ENCODE measurements at places on chromosomes 1 and 21.

DNA sequence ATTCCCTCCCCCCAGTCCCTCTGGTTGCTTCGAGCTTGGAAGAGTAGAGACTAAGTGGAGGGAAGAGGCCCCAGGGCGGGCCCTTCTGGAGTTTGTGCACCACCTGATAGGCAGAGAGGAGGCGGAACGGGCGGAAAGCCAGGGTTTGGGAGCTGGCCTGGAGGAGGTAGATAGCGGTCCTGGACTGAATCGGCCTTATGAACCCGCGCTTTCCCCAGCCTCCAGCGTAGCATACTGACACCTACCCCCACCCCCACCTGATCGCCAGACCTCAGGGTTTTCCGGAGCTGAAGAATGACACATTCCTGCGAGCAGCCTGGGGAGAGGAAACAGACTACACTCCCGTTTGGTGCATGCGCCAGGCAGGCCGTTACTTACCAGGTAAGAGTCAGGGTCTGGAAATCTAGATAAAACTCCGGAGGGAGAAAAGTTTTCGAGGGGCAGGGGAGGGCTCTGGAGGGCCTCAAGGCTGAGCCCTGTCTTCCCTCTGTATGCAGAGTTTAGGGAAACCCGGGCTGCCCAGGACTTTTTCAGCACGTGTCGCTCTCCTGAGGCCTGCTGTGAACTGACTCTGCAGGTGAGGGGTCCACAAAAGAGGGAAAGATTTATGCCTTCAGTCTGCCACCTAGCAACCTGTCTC, 705 bp downstream of the UROD start:
- no peak for DNase-seq

- no peak for DNase-seq
Measured at GRCh38 chr1:158445376-158445775, 16.3 kb upstream of the OR10K1 start.

- DNase-seq, result no peak
Measured at GRCh38 chr1:108053270-108054013, 88.5 kb upstream of the VAV3 start.

GRCh38 chr1:205809469-205809868, 3.5 kb downstream of the SLC41A1 start:
- no peak for DNase-seq

DNA sequence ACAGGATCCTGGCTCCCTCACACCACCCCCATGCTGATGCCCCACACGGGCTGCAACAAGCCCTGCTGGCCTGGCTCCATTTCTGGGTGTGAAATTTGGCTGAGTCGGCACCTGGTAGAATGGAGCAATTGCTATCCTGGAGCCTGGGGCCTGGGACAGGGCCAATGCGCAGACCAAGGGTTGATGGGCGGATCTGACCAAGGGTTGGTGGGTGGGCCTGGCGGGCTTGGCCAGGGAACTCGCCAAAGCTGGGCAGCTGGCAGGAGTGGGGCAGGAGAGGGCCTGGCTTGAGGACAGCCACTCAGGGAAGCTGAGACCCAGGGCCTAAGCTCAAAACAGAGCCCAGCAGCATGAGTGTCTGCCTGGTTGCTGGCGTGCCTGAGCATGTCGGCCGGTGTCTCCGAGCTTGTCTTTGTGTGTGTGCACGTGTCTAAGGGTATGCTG, 70.9 kb upstream of the POU3F1 start:
- no peak for DNase-seq

DNA sequence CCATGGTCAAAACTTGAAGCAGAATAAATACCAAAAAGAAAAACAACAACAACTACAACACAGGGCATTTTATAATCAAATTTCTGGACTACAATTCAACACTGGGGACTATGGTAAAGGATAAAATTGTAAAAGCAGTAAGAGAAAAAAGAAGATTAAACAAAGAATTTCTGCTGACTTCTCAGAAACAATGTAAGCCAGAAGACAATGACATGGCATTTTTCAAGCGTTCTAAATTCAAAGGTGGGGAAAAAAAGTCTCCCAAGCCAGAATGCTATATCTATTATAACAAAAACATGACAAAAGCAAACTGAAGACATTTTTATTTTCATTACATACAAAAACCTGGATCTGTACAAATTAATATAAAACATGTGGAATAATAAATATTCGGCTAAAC, 433.1 kb downstream of the NPHP4 start:
- DNase-seq, result no peak

DNA sequence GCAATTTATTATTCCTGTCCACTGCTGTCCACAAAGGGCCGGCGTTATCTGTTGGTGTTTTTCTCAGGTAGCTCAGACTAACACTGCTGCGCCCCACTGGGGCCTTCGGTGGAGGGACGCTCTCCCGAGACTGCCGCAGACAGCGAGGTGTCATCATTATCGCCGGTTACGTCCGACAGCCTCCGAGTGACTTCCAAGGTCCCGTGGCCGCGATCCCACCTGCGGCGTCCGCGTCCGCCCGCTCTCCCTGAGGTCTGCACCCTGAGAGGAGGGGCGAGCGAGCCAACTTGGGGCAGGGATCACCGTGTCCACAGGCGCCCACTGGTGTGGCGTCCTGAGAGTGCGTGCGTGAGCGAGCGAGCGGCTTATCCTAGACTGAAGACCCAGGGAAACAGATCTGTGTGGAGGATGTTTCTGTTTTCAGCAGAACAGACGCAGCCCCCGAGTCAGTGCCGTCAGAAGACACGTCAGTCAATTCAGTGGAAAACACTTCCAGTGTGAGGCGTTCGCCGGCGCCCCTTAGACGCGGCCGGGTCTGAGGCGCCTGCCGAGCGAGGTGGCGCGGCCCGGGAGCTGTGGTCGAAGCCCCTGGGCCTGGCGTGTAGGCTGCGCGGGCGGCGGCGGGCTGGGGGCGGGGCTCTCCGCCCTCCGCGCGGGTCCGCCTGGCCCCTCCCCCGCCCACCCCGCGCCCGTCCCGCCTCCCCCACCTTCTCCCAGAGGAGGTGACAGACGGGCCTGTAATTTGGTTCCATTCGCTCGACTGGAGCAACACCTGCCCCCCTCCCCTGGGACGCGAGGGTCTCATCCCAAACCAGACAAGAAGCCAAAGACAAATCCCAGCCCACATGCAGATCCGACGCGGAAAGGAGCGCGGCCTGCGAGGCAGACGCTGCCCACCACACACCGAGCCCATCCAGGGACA, 12.6 kb downstream of the NHLH2 start:
- DNase-seq, result no peak

- DNase-seq, result no peak
Measured at GRCh38 chr1:53336146-53336545, 8.3 kb upstream of the LRP8 start.

- no peak for DNase-seq
Measured at GRCh38 chr1:21598904-21599303, 70.3 kb downstream of the RAP1GAP start.

DNA sequence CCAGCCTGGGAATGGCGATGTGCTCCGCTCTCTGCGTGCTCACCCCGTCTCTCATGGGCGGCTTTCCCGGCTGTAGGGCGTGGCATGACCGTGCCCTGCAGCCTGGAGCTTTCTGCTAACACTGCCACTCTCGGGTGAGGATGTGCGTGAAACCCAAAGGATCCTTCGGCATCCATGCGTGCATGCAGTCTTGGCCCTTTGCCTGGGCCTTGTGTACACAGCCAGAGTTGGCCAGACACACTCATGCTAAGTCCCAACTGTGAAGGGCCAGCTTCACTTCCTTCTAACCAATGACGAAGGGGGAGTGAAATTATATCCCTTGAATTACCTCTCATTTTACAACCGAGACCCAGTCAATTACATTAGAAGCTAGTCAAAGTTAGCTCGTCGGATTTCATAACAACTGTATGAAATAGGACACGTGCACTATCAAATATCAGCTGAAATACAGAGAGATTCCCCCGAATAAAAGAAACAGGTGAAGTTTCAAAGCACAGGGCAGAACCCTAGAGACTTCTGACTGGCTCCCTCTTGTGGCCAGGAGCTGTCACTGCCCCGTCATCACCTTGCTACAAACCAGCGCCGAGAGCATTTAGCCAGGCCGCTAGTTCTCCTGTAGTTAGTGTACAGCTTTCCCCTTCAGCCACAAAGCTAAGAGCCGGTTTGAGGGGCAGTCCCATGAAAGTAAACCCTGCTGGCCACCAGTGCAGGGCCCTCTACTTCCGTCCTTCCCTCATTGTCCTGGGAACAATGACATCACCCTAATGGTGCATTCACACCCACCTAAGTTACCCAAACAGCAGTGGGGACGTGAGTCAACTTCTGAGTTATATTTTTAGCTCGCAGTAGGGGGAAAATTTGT, 63.4 kb upstream of the COA6 start:
- DNase-seq, result peak; percentile 64

- DNase-seq, result no peak
Measured at GRCh38 chr1:234618737-234619049, 8.7 kb upstream of the IRF2BP2 start.

DNA sequence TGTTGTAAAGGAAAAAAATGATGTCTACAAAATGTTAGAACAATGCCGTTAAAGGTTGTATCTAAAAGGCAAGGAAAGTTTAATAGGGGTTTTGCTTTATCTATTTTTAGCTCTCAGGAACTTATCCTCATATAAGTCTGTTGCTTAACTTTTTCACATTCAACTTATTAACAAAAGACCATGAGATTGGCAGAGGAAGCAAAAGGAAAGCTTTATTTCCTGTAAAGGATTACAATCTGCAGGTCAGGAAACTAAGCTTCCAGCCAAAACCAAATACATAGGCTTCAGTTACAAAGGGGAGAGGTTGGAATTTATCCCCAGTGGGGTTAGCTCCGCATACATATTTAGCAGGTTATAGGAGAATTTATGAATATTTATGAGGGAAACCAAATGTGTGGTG, 58.7 kb upstream of the KIAA1614 start:
- no peak for DNase-seq

GRCh38 chr1:198986442-198986841, 347.6 kb downstream of the PTPRC start:
- no peak for DNase-seq

DNA sequence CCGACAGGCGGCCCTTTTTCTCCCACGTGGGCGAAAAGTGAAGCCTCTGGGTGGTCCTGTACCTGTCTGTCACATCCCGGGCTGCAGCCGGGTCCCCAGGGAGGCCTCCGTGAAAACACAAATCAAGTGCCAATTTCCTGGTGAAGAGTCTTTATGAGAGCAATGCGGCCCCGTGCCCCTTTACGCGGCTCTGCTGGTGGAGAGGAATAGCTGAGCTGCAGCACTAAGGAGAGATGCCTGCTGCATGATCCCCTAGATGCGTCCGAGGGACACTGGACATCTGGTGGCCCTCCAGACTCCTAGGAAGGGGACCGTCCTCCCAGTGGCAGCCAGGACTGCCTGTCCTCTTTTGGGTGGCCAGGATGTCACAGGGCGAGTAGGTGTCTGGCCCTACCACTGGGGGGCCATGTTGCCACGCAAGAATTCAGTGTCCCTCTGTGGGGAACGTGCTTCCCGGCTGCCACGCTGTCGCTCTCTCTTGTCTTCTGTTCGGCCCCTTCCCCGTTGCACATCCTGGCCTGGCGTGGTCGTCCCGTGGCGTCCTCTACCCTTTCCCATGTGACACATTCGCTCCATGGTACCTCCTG, 38.7 kb downstream of the COL18A1 start:
- no peak for DNase-seq

DNA sequence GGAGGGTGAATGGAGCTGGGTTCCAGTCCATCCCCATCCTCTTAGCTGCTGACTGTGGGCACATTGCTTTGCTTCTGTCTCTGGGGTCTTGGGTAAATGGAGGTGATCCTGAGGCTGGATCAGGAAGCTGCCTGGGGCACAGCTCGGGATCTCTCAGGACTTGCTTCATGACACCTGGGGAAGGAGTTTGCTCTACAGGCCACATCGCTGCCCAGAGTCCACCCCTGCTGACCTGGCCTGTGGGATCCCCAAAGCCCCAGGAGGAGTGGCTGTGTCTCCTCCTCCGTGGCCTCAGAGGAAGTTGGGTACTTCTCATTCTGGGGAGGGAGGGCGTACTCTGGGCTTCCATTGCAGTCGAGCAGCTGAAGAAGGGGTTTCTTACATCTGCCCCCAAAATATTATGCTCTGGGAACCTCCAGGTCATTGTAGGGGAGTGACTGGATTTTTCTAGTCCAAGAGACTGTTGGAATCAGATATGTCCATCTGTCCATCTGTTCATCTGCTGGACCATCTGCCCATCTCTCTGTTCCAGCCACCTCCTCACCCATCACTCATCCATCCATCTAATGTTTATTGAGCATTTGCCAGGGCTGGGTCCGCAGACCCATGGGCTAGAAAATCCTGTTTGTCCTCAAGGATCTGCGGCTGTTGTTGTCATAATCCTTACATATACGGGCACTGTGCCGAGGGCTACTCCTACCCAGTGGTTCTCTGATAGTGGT, 45.9 kb downstream of the ARHGEF10L start:
- DNase-seq, result no peak

- no peak for DNase-seq
Measured at GRCh38 chr1:224087286-224087794, 26.6 kb upstream of the FBXO28 start.
